ENCODE measurements at places on chromosomes 5 and 9. TPM values are rescaled to one million over a fixed set of nuclear protein-coding genes. Genes with fewer than 3 reads are reported as not detected.

OTP gene
- total RNA-seq: not detected

STPG3 gene
- not detected for total RNA-seq

DNA sequence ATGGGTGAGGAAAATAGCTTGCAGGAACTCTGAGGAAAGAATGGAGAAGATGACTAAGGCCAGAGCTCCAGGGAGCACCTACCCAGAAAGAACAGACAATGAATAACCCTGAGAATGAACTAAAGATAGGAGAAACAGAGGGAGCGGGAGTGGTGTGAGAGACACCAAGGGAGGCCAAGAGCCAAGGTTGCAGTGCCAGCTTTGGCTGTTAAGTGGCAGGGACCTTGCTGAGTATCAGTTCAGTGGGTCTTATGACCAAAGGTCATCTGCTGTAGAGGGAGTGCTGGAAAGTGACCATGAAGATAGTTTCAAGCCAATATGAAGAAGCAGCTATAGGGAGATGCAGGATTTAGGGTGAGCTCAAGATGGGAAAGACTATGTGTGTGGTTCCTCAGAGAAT, 16.7 kb downstream of the P4HA2 start:
- no peak for DNase-seq

DNA sequence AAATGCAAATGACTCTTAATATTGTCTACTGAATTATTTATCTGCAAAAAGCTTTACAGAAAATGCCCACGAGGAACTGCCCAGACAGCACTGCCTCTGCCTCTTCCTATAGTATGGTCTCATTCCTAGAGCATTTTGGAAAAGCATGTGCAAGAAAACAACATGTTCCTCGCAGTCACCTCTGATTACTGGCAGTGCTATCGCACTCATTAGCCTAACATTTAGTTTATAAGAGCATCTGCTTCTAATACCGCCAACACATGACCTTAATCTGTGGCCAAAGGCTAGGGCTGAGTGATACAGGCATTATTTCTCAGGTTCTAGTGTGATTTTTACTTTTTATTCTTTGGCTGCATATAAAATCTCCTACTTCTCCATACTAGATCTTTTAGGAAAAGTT, 259.2 kb downstream of the FBXL17 start:
- no peak for DNase-seq

GRCh38 chr5:157306692-157307471, 41.0 kb downstream of the CYFIP2 start:
- DNase-seq: no peak

DNA sequence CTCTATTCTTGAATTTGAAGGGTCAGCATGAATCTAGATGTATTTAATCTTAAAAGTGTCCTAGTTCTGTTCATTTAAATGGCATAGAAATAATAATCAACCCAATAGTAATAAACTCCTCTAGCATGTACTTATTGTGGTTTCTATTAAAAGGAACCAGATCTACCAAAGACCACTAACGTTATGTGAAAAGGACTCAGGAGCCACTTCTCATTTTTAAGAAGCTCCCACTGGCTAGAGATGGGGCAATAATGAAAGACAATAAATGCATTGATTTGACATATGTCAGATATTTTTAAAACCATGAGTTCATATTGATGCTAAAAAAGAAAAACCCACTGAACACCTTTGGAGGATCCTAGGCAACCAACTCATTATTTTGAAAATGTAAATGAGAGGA, 191.9 kb downstream of the ATP10B start:
- no peak for DNase-seq

DNA sequence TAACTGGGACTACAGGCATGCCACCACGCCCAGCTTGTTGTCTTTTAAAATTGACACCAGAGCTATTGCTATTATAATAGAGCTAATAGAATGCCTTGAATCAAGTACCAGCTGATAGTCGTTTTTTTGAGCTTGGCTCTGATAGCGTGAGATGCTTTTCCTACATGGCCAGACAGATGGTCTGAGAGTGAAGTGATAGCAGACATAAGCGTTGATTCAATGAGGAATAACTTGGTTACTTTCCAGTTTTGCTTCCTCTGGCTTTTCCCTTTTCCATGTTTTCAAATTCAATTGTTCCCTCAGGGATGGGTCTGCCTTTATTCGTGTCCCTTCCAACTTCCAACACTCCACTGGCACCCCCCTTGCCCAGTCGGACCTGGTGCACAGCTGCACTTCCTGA, 15.4 kb downstream of the AGXT2 start:
- DNase-seq: no peak

DNA sequence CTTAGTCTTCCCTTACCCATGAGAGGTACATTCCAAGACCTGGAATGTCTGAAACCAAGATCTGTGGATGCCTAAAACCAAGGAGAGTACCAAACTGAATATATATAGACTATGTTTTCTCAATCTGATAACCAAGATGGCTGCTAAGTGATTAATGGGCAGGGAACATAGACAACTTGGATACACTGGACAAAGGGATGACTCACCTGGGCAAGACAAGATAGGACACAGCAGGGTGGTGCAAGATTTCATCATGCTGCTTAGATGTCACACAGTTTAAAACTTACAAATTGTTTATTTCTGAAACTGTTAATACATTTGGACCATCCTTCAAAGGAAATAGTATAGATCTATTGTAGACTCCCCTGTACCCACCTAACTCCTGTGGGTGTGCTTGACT, 130.9 kb downstream of the HTR1A start:
- no peak for DNase-seq

CATSPER3 gene
- not detected for total RNA-seq

FAM78A gene
- total RNA-seq: 1.2 TPM

DNA sequence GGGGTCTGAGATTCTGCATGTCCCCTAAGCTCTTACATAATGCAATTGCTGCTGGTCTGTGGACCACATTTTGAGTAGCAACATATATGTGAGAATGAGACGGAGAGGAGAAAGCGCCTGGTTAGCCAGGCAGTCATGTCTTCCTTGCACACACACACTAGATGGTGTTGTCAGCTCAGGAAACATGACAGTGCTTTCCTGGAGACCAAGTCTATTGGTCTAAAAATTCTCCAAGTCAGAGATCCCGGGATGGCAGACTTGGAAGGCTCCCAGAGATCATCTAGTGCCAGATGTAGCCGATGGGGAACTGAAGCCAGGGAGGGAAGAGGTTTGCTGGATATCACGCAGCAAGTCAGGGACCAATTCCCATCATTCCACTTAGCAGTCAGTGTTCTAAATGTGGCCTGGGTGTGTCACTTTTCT, 53.4 kb downstream of the GALNT12 start:
- peak; percentile 25 for DNase-seq

GRCh38 chr9:72579190-72579589, 57.8 kb downstream of the TMC1 start:
- DNase-seq: peak; percentile 89

CTNND2 gene
- not detected for total RNA-seq

GRCh38 chr9:13555989-13556500, 276.6 kb upstream of the MPDZ start:
- no peak for DNase-seq

OLFM1 gene
- total RNA-seq: not detected

GRCh38 chr9:24011009-24011717, 185.1 kb upstream of the ELAVL2 start:
- DNase-seq: no peak

DNA sequence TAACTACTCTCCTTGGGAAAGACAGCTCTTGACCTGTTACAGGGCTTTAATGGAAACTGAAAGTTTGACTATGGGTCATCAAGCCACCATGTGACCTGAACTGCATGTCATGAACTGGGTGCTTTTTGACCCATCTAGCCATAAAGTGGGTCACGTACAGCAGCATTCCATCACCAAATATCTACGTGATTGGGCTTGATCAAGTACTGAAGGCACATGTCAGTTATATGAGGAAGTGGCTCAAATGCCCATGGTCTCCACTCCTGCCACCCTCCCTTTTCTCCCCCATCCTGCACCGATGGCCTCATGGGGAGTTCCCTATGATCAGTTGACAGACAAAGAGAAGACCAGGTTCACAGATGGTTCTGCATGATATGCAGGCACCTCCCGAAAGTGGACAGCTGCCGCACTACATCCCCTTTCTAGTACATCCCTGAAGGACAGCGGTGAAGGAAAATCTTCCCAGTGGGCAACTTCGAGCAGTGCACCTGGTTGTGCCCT, 7.3 kb upstream of the FCN1 start:
- DNase-seq: no peak

- peak; percentile 71 for DNase-seq
These were observed 69.4 kb downstream of the MSX2 start for GRCh38 chr5:174793684-174794328.

DNA sequence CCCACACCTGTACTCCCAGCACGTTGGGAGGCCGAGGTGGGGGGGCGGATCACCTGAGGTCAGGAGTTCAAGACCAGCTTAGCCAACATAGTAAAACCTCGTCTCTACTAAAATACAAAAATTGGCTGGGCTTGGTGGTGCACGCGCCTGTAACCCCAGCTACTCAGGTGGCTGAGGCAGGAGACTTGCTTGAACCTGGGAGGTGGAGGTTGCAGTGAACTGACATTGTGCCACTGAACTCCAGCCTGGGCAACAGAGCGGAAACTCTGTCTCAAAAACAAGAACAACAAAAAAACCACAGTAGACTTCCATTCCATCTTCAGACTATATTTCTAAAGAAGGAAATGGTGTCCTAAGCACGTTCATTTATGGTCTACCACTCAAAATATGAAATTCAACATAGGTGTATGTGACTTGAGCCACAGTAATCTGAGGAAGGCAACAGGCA, 14.2 kb upstream of the SERINC5 start:
- no peak for DNase-seq

GRCh38 chr5:78813906-78814530, 165.4 kb upstream of the LHFPL2 start:
- no peak for DNase-seq

DNA sequence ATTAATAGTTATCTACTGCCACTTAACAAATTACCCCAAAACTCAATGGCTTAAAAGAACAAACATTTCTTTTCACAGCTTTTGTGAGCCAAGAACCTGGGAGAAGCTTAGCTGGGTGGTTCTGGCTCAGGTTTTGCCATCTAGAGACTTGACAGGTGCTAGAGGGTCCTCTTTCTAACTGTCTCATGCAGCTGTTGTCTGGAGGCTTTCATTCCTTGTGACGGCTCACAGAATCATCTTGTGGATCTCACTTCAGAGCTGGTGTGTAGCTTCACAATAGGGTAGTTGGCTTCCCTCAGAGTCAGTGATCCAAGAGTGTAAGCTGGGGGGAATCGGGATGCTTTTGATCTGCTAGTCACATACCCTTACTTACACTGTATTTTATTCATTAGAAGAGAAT, 81.2 kb upstream of the APC start:
- DNase-seq: no peak

- DNase-seq: no peak
These were observed 515 bp upstream of the RNU6ATAC start for GRCh38 chr9:134164879-134165278.

GRCh38 chr9:133701981-133702797, 36.0 kb downstream of the SARDH start:
- DNase-seq: no peak

CYLC2 gene
- total RNA-seq: not detected

DNA sequence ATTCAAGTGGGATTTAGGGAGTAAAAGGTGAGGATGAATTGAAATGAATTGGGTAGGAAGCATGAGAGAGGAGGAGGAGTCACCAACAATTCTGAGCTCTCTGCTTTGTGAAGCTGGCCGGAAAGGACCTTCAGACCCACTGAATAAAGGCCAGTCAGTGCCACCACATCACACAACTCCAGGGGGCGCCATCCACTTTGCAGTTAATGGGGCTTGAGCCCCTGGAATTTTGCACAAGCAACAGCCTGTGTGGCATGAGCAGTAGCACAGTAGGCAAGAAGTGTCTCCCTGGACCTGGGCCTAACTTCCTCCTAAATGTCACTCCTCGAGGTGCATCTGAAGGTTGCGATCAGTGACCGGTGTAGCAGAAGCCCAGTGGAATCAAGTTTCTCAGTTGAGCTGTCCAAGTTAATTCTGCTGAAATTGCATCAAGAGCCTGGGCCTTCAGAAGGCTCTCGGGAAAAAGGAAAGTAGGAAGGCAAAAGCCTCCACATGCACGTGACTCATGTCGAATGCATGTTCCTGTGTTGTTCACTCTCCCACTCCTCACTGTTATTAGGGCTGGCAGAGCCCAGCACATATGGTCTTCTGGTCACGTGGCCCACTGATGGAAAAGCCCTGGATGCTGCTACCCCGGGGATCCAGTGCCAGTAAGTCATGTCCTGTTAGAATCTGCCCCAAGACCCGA, 27.8 kb upstream of the GLIS3 start:
- DNase-seq: no peak

WNT8A gene
- not detected for total RNA-seq

DNA sequence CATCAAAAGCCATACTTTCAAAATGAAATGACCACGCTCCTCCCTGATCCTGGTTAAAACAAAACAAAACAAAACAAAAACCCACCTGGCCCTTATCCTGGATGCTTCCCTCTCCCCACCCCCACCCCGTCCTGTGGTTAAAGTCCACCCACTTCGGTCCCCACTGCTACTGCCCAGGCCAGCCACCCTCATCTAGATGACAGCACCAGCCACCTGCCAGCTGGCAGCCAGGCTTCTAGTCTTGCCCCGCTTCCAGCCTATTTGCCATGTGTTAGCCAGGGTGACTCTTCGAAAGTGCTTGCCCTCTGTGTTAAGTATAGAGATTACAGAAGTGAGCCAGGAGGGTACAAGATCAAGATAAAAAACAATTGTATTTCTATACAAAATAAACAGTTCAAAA, 27.5 kb upstream of the NCS1 start:
- no peak for DNase-seq

DNA sequence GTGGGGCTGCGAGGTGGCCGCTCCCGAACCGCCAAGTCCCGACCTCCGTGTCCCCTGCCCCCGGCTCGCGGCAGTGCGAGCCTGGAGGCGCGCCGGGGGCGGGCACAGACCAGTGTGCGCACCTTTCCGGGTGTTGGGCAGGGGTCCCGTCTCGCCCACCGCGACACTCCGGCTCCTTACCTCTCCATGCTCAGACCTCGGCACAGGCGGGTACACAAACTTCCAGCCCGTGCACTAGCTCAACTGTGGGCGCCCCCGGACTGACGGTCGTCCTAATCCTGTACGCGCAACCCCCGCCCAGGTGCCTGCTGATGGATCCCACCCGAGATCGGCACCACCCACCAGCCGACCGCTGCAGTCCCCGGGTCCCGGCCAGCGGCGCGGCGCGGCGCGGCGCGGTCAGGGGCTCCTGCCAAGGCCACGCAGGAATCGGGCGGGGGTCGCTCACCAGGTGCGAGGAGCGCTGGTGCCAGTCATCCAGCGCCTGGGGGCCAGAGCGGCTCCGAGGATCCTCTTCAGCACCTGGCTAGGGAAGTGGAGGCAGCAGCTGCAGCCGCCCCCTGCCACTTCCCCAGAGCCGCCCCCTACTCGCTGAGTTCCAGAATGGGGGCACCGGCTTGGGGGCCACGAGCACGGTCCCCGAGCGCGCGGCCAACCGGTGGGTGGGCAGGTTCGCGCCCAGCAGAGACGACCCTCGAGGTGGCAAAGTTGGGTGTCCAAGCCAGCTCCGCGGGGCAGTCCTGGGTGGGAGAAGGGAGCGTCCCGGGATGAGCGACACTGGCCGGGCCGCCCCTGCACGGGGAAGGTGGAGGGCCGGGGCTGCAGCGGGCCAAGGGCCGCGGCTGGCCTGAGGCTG, 511 bp downstream of the SEMA5A start:
- DNase-seq: no peak
